ENCODE measurements at places on chromosomes 13 and 19.
A peak's percentile ranks its signal among the peaks of the same experiment; 100 is the strongest.

DNA sequence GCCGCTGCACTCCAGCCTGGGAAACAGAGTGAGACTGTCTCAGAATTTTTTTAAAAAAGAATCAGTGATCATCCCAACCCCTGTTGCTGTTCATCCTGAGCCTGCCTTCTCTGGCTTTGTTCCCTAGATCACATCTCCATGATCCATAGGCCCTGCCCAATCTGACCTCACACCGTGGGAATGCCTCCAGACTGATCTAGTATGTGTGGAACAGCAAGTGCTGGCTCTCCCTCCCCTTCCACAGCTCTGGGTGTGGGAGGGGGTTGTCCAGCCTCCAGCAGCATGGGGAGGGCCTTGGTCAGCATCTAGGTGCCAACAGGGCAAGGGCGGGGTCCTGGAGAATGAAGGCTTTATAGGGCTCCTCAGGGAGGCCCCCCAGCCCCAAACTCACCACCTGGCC lies at the start of gene KLK2:
Gene KLK2 (plus strand): TSS at position 384 of the 400 bp plus-strand sequence. CDS start 35 bp downstream, outside the sequence.
- no peak for DNase-seq

- DNase-seq, result no peak
Observed at GRCh38 chr13:33800646-33801186, 17.2 kb upstream of the RFC3 start.

- no peak for DNase-seq
Observed at GRCh38 chr19:18392926-18393325, 4.5 kb downstream of the LRRC25 start.

- DNase-seq, result no peak
Observed at GRCh38 chr19:49923055-49924003, 5.7 kb upstream of the ATF5 start.

GRCh38 chr19:43812688-43813087 lies 10.4 kb upstream of the LYPD5 start:
- no peak for DNase-seq

- DNase-seq, result no peak
Observed at GRCh38 chr13:75691183-75691582, 55.1 kb downstream of the LMO7 start.

- DNase-seq, result no peak
Observed at GRCh38 chr13:76292726-76293125, 593.5 kb downstream of the KCTD12 start.

- DNase-seq, result no peak
Observed at GRCh38 chr19:28134311-28134710, 1078.6 kb downstream of the UQCRFS1 start.

- DNase-seq, result no peak
Observed at GRCh38 chr13:25116044-25116443, 20.1 kb downstream of the PABPC3 start.

DNA sequence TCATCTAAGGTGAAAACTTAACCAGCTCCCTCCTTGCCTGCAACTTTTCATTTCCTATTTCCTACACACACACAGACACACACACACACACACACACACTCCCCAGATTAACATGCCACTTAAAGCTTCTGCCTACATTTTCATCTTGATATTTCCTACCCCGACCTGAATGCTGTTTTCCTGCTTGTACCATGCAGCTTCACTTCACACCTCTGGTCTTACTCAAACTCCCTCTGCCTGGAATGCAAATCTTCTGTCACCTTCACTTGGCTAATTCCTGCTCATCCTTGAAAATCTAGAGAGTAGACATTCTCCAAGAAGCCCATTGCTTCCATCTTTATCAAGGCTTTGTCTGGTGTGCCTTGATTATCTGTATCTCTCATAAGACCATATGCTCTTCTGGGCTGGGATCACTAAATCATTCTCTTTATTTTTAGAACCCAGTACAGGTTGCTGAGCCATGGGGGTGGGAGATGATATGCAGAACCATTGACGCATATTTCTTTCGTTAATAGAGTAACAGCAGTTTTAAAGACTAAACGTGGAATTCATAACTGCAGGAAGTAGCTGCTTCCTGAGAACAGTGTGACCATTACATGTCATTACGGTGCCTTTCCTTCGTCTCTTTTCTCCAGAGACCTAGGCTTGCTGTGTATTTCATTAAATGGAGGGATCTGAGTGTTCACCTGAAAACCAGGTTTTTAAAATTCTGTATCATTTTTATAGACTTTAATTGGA lies 37.7 kb downstream of the CNMD start:
- DNase-seq, result peak; percentile 21

- peak; percentile 48 for DNase-seq
Observed at GRCh38 chr13:101706651-101707050, 254.2 kb downstream of the ITGBL1 start.

- DNase-seq, result no peak
Observed at GRCh38 chr13:97875218-97875617, 78.3 kb upstream of the IPO5 start.

DNA sequence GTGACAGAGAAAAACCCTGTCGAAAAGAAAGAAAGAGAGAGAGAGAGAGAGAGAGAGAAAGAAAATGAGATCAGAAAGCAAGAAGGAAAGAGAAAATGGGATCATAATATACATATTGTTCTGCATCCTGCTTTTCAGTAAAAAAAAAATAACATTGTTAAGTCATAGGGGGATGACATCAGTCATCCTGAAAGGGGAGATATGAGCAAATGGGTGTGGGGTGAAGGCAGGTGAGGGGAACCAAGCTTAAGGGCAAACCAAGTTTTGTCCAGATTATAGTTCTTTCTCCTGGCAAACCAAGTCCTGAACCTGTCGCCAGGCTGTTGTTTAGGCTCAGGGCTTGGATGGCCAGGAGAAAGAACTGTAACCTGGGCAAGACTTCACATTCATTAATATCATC lies 92.6 kb upstream of the TMTC4 start:
- DNase-seq, result no peak

DNA sequence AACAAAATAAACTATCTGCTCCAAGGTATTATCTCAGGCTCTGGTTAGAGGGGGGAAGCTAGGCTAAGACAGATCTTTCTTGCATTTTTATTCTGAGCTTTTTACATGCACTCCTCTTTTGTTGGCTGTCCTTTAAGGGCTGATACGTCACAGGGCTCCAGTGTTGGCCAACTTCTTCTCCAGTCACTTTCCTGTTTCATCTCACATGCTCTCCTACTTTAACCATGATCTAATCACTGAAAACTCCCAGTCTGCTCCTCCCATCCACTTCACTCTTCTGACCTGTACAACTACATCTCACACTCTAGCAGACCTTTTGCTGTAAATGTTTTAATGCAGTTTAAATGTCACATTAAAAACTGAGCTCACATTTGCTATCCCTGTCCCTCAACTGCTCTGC lies 510.0 kb upstream of the KLF12 start:
- DNase-seq, result no peak

DNA sequence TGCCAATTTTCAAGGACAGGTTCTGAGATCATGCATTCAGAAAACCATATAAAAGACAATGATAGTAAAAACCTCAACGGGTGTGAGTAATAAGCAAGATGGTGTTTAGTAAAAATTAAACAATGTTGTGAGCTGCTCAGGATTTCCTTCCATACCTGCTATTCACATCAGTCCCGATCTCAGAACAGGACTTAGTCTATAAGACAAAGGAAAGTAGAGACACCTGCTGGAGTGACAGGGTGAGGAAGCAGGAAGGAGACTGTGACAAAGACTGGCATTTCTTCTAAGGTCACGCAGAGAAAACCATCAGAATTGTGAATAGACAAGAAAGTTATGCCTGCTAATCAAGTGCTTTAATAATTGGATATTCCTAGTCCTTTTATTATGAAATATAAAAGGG lies 648.0 kb downstream of the DACH1 start:
- peak; percentile 41 for DNase-seq

GRCh38 chr13:89828506-89828905 lies 1519.0 kb upstream of the MIR17HG start:
- no peak for DNase-seq

GRCh38 chr13:75356421-75356820 lies 125.5 kb downstream of the TBC1D4 start:
- no peak for DNase-seq

All from hematopoietic multipotent progenitor cell treated with erythropoietin and hydrocortisone succinate and interleukin-3 and kit ligand, for 6 days (in vitro differentiated cells).